Cardiac muscle cell (in vitro differentiated cells and primary cell): ENCODE measurements at places on chromosomes 3 and 15. TPM values are rescaled to one million over a fixed set of nuclear protein-coding genes. Genes with fewer than 3 reads are reported as not detected.

BFSP2 gene
- not detected in 2 replicates for total RNA-seq

KBTBD12 gene
- 0.14 and 0.66 TPM in 2 replicates for total RNA-seq

GOLGA6A gene
- total RNA-seq: 1.9 TPM in 1 of 2 replicates, not detected in the other

SI gene
- total RNA-seq: not detected in 2 replicates

CCDC14 gene
- 21.4 and 45.5 TPM in 2 replicates for total RNA-seq

HACL1 gene
- 7.8 and 11.2 TPM in 2 replicates for total RNA-seq

FRMD4B gene
- 50.6 and 78.7 TPM in 2 replicates for total RNA-seq

HEG1 gene
- 16.5 and 42.7 TPM in 2 replicates for total RNA-seq

GOLGA8S gene
- 0.04 TPM in 1 of 2 replicates, not detected in the other for total RNA-seq

C3orf80 gene
- total RNA-seq: 3.6 and 4.1 TPM in 2 replicates

ZNF80 gene
- not detected in 2 replicates for total RNA-seq

GOLGA6L10 gene
- 0.12 and 0.28 TPM in 2 replicates for total RNA-seq

GOLGA8T gene
- 0.99 and 2.1 TPM in 2 replicates for total RNA-seq

SLC27A2 gene
- total RNA-seq: not detected in 2 replicates

GYG1 gene
- total RNA-seq: 11.2 and 24.5 TPM in 2 replicates

CD200R1 gene
- total RNA-seq: 0.18 and 0.36 TPM in 2 replicates

IQCF6 gene
- total RNA-seq: not detected in 2 replicates

SLC12A1 gene
- total RNA-seq: 0.04 TPM in 1 of 2 replicates, not detected in the other

SLC22A13 gene
- total RNA-seq: 0.07 and 0.39 TPM in 2 replicates

PLA2G4D gene
- total RNA-seq: 0.03 TPM in 1 of 2 replicates, not detected in the other

PIERCE2 gene
- 7.7 and 8.6 TPM in 2 replicates for total RNA-seq

CDCP1 gene
- total RNA-seq: 0.04 and 0.12 TPM in 2 replicates

PRR23B gene
- total RNA-seq: not detected in 2 replicates

UBL7 gene
- total RNA-seq: 74.3 and 88.4 TPM in 2 replicates
